Stimulated activated CD8-positive, alpha-beta memory T cell treated with anti-CD3 and anti-CD28 coated beads, Interleukin-4, amount 100 ng/mL, for 48 hours (primary cell): ENCODE measurements at places on chromosomes 4 and X.

GRCh38 chr4:68732653-68733466 lies 62.4 kb upstream of the UGT2B15 start:
- DNase-seq: no peak

DNA sequence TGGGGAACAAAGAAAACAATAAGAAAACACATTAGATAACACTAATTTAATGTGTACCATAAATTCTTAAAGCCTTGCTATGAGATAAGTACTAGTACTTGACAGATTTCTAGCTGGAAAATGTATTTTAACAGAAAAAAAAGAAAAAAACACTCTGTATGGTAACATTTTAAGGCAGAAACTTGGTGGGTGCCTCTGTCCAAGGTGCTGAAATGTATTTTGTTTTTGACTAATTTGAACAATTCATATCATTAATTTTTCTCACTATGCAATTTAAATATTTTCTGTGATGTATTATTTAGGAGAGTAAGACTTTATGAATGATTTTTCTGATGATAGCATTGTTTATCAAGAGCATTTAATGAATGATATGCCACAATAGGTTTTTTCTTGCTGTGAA lies 107.5 kb downstream of the GABRG1 start:
- DNase-seq: no peak

DNA sequence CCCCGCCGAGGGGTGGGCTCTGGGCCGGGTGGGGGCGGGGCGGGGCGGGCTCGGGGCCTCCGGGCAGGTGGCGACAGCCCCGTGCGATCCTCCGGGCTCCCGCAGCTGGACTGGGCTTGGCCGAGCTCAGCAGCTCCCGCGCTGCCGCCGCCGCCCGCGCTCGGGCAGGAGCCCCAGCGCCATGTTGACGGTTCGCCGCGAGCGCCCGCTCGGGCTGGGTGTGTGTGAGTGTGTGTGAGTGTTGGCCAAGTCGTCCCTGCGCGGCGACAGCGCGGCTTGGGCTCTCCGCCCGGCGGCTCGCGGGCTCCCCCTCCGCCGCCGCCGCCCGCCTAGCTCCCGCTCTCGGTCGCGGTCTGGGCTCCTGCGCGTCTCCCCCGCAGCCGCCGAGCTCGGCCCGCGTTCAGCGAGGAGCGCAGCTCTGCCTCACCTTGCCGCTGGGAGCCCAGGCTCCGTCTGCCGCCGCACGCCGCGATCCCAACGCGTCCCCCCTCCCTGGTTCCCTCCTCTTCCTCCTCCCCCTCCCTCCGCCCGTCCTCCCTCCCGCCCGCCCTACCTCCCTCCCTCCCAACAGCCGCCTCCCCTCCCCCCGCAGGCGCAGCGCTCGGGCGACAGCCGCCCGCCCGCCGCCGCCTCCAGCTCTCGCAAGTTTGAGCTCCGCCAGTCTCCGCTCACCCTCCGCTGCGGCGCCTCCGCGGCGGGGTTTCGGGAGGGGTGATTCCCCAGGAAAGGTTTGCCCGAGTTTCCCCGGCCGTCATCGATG lies at the start of gene BCOR:
Gene BCOR, minus strand, starts transcription at position 455 of the 760 bp plus-strand sequence. CDS start 20,029 bp downstream, outside the sequence.
- peak; percentile 77 for DNase-seq

GRCh38 chr4:77052352-77052751 lies 23.4 kb downstream of the CCNI start:
- DNase-seq: peak; percentile 80

GRCh38 chr4:76690906-76691275 lies 207.1 kb downstream of the SOWAHB start:
- DNase-seq: no peak

DNA sequence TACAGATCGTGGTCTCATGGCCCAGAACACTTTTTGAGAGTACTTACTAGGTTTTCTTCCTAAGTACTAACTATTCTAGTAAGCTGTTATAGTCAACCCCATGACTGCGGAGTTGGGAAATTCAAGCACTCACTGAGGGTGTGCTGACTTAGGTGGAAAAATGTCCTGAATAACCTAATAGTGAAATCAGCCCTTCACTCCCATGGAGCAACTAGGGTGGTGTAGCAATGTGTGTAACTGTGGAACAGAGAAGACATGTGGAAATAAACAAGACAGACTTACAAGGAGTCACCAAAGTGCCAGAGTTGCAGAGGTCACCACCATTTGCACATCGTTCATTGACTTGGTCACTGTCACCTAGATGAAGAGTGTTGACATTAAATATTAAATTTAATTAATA lies 12.1 kb upstream of the VSIG4 start:
- DNase-seq: no peak

DNA sequence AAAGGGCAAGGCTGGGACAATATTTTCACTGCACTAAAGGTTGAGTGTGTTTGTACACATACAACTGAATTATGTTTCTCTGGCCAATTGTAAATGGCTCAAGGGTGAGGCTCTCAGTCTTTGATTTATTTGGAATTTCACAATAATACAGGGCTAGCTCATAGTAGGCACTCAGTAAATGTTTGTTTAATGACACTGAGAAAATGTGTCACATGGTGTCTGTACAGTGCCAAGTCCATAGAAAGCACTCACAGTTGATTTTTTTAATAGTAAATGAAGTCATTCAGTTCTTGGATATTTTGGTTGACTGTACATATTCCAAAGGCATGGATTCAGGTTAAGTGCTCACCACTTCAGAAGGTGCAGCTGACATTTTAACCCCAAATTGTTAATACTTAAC lies 176.4 kb downstream of the IL1RAPL2 start:
- no peak for DNase-seq

GRCh38 chr4:25308306-25308705 lies 4.3 kb upstream of the ZCCHC4 start:
- DNase-seq: no peak

DNA sequence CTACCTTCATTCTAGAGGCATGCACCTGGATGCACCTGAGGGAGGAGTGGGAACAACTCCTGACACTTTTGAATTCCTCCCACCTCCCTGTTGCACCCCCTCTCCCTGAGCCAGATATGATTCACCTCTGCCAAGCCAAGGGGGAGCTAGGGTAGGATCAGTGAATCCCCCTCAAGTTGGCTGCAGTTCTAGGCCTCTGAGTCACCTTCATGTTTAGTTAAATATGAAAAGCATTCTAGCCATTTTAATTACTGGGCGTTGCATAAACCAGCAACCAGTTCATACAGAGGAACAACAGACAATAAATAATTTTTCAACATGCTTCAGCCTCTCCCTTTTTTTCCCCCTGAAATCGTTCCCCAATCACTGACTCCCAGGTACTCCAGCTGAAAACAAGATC lies 1440.2 kb downstream of the ADGRL3 start:
- DNase-seq: no peak

- no peak for DNase-seq
These were observed 165.5 kb upstream of the PDE5A start for GRCh38 chr4:119794113-119794512.

DNA sequence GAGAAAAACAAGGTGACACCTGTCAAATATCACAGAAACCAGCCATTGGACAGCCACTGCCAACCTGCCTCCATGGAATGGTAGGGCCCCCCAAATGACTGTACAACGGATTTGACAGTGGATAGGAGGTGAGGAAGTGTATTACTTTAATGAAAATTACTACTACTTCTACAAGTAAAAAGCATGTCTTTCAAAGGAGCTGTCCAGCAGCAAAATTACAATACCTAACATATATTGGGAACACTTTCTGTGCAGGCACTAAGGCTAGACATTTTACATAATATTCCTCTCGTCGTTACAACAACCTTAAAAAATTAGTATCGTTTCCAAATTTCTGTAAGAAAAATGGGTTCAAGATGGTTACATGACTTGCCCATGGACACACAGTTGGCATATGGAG lies 14.9 kb downstream of the PPP3CA start:
- no peak for DNase-seq
